ENCODE measurements at places on chromosomes 2 and 18.

DNA sequence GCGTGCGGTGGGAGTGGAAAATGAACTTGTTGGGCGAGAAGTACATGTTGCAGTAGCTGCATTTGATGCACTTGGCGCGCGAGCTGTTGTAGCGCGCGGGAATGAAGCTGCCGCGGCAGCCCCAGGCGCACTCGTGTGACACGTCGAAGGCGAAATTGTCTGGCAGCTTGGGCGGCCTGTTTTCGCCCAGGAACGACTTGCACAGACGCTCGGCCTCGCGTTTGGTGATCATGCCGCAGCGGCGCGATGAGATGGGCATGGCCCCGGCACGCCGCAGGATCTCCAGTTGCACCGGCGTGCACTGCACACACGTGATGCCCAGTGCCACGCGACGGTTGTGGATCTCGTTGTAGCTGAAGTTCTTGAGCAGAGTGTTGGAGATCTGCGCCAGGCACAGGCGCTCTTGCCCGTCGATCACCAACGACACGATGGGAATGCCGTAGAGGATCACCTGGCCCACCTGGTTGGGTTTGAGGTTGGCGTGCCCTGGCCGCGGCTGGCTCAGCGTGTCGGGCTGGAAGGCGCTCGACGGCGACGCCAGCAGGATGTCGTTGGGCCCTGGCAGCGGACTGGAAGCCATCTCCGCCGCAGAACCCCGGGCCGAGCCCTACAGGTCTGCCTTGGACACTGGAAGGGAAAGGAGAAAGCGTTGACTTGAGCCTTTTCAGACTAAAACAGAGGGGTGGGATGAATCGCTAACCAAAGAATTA is 2.7 kb downstream of the SKOR2 start:
- DNase-seq = no peak

DNA sequence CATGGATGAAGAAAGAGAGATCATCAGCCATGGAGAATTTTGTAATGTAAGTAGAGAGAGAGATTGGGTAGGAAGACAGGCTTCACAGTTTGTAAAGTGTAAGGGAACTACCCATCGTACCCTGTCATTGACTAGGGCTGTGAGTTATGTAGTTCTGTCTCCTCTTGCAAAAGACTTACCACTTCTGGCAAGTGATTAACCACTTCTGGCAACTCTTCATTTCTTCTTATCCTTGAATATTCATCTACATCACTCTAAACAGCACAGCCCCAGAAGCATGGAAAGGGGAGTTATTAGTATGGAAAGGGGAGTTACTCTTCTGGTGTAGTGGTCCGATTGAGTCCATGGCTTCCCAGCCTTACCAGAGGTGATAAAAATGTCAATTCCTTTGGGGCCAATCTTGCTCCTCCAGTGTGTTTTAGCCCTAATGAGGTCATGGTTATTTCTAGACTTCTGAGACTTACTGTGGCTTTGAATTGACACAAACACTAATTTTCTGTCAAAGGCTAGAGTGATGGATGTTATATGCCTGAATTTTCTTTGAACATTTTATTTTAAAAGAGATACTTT is 52.0 kb downstream of the STAT1 start:
- no peak for DNase-seq

- no peak for DNase-seq
Observed at GRCh38 chr2:185393091-185393490, 345.5 kb upstream of the FSIP2 start.

GRCh38 chr2:101559551-101559950 is 84.6 kb upstream of the RFX8 start:
- DNase-seq = no peak

DNA sequence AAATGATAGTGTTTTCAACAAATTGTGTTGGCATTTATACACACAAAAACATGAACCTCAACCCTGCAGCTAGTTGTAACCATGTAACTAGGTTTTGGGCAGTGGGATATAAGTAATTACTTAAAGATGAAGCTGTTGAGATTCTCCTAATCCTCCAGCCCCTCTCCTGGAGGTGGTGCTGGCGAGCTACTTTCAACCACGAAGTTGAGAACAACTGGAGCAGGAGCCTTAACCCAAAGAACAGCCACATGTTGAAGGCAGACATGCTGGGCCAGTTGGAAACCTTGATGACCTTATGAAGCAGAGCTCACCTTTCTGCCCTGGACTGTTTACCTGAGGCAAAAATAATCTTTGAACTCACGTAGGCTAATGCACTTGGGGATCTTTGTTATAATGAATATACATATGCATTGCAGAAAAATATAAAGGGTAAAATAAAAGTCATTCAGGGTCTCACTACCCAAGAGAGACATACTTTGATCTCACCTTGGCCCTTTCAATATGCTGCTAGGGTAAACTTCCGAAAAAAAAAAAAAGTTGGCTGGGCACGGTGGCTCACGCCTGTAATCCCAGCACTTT is 89.6 kb upstream of the NPAS2 start:
- peak; percentile 3 for DNase-seq

GRCh38 chr2:89833780-89834117 is 1142.3 kb downstream of the RPIA start:
- DNase-seq = no peak

DNA sequence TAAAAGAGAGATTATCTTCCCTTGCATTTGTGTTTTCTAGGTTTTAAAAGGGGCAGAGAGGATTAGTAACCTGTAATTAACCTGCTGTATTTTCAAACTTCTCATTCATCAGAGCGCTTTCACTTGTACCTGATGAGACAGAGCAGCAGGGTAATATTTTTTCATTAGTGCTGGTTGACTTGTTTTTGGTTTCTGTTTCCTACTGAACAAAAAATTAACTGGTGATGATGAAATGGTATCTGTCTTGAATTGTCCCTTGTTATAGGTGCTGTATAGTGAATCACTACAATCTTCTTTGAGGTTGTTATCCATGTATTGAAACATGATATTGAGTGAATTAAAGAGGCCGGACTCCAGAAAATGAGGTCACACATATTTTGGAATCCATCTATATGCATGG is 37.9 kb downstream of the CDH20 start:
- no peak for DNase-seq

GRCh38 chr2:42386682-42387081 is 25.7 kb upstream of the COX7A2L start:
- DNase-seq = no peak

- DNase-seq = no peak
Observed at GRCh38 chr18:55489034-55489986, 98.7 kb downstream of the TCF4 start.

DNA sequence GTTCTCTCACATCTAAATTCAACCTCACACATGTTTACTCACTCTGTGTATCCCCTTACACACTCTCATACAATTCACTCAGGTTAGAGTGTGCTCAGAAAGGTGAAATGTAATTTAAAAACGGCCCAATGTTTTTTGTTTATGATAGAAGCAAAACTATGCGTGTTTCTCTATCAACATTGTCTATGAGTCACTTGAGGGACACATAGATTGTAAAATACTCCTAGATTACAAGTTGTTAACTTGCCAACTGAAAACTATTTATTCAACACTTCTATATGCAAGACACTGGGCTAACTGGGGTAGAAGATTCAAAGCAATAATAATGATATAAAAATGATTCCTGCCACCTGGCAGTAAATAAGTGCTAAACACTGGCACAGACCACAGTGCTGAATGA is 24.6 kb downstream of the CCDC195 start:
- no peak for DNase-seq

DNA sequence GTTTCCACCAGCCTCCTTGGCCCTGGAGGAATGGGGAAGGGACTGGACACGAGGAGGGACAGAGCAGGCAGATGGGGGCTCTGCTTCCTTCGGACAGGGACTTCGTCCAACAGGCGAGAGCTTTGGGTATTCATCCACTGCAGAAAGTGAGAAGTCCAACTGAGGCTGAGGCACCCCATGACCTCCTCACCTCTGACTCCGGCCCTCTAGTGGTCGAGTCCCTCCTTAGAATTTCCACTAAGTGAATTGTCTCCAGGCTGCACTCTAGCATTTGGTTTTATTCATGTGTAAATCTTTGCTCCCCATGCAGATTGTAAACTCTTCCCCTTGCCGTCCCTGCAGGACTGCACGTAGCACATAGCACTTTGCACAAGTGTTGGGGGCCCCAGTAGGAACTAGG is 75.6 kb downstream of the TMEM247 start:
- peak; percentile 12 for DNase-seq

- no peak for DNase-seq
Observed at GRCh38 chr2:143802871-143803650, 673.8 kb downstream of the ARHGAP15 start.

DNA sequence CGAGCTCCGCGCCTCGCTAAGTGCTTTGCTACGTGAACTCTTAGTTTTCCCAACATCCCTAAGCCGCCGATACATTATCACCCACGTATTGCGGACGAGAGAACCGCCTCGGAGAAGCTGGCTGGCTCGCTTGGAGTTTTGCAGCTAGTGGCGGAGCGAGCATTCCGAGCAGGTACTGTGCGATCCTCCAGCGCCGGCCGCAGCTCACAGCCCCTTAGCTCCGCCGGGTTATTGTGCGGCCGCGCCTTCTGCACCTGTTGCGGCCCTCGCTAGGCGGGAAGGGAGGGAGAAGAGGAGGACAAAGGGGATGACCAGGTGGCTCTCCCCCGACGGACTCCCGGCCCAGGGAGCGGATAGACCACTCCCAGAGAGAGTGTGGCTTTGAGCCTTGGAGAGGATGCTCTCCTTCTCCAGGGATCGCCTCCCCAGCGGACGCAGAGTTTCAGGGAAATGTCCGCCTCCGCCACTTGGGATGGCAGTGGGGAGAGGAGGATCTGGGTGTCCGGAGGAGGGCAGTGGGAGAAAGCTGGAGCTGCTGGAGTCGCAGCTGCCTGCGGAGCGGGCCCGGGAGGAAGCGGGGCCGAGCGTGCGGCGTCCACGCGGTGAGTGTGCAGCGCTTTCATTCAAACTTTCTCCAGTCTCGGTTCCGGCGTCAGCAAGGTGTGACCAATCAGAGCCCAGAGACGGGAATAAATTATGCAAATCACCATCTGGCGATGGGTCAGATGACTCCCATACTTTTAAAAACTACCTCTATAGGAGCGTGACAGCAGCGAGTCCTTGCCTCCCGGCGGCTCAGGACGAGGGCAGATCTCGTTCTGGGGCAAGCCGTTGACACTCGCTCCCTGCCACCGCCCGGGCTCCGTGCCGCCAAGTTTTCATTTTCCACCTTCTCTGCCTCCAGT is at the start of gene LIPG:
Gene LIPG, plus strand, starts transcription at position 769 of the 905 bp plus-strand sequence. CDS start 252 bp downstream, outside the sequence.
- DNase-seq = no peak

- DNase-seq = no peak
Observed at GRCh38 chr2:86037141-86037794, 68.4 kb downstream of the POLR1A start.

DNA sequence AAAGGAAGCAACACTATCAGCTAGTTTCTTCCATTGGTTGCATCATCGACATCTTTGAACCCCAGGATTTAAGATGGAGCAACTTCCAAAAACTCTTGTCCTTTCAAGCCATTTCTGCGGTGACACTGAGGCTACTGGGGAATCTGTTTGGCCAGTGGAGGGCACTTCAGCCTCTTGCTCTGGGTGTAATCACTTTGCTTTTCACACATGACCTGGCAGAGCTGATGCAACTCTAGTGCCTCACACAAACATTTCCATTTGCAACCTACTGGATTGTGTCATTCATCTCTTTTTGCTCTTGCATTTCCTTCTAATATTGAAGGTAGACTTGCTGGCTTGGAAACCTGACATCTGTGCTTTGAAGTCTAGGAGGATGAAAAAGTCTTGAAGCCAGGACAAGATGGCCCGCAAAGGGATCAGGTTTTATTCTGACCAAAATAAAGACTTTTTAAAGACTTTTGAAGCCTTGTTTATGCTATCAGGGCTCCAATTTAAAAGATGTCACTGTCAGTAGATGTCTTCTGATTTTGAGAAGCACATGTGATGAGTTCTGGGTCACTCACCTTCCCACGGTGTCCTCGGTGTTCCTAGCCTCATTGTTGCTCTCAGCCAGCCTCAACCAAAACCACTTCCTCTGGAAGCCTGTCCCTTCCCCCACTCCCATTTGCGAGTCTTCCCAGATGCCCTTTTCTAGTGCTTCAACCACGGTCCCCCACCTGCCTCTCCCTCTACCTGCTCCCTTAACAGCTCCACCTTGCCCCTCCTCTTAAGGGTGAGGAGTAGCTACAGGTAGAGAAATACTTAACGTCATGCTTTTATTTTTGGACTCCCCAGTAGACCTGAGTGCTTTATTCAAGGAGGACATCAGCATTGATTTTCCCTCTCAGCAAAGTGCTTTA is 69.7 kb upstream of the KCNE4 start:
- DNase-seq = no peak

DNA sequence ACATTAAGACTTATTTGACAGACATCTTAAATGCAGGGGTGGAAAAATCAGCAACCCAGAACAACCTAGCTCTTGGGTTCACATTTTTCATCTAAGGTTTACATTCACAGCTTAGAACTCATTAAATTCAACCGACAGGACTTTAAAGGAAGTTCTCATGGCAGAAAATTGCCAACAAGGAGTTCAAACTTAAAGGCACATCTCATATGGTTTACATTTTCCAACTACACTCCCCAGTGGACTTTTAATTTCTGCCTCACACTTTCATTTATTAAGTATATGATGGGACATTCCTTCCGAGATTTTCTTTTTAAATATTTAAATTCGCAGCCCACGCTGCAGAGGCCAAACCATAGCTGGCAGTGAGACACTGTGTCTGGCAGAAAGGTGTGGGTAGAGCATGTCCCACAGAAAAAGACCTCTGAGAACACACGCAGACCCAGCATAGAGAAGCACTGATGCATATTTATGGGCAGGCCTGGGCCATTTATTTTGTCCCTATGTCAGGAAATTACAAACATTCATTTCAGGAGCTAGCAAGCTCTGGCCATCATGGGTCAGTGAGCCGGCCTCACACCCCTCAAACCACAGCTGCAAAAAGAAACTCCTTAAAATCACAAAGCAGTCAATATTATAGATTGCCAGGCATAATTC is 46.3 kb downstream of the STK39 start:
- DNase-seq = no peak

DNA sequence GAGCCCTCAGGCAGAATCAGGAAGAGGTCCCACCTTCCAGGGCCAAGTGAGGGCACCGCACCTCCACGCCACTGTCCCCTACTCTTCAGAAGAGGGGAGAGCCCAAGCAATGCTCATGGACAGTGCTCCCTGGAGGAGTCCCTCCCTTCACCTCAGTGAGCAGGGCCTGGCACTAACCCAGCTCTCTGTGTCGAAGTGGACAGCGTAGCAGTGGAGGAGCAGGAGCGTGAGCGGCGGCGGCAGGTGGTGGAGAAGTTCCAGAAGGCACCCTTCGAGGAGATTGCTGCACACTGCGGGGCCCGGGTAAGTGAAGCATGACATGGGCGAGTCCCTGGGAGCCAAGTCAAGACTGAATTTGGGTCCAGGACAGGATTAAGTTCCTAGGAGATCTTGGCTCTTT is 16.7 kb downstream of the POMC start:
- DNase-seq = no peak

DNA sequence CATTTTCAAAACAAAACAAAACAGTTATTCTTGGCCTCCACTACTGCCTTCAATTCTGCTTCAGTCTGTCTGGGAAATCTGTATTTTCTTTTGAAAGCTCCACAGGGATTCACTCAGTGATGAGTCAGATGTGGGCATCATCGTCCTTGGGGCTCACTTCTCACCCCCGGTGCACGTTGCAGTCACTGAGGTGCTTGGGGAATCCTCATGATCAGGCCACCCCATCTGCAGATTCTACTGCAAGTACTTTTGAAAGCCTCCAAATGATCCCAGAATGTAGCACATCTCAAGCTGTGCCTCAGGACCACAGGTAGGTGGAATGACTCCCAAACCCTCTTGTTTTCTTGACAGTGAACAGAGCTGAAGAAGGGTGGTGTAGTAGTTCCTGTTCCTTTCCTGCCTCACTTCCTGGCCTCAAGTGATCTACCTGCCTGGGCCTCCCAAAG is 34.3 kb downstream of the LPIN2 start:
- DNase-seq = no peak

GRCh38 chr2:72993147-72993932 is 76.0 kb downstream of the EMX1 start:
- peak; percentile 8 for DNase-seq
